Gastroesophageal sphincter (tissue), 4 donors: ENCODE measurements at places on chromosomes 2 and 18. TPM values are rescaled to one million over a fixed set of nuclear protein-coding genes. Genes with fewer than 3 reads are reported as not detected.
A peak's percentile ranks its signal among the peaks of the same experiment; 100 is the strongest.

Gene POTEJ
- total RNA-seq, result not detected

Gene TOGARAM2
- total RNA-seq, result 3.8 TPM

GRCh38 chr2:224850081-224850480, 133.9 kb upstream of the CCDC195 start:
- H3K36me3 ChIP-seq, result no peaks in the 10 kb centered on the region
- no peaks in the 10 kb centered on the region for H3K4me1 ChIP-seq
- no peak overlapping the region for H3K27ac ChIP-seq
- H3K27me3 ChIP-seq, result no peaks in the 10 kb centered on the region

DNA sequence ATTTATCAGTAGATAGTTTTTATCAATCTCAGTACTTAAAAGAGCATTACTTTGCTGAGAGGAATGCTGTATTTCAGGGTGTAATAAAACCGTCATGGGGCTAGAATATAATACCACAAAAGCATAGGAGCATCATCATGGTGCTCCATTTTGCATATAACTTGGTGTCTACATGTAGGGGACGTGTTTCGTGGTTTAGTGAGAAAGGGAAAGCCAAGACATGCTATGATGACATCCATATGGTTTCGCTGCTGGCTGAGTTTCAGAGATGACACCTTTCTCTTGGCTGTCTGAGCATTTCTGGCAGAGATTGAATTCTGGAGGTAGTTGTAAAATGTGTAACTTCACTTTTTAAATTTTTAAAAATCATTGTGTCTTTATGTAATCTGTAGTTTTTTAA, 32.4 kb downstream of the WDR43 start:
- no peaks in the 10 kb centered on the region for H3K27me3 ChIP-seq
- no peak overlapping the region for H3K4me3 ChIP-seq
- H3K36me3 ChIP-seq, result peaks cover 99% of the 10 kb centered on the region
- H3K4me1 ChIP-seq, result no peaks in the 10 kb centered on the region
- ATAC-seq, result no peak

DNA sequence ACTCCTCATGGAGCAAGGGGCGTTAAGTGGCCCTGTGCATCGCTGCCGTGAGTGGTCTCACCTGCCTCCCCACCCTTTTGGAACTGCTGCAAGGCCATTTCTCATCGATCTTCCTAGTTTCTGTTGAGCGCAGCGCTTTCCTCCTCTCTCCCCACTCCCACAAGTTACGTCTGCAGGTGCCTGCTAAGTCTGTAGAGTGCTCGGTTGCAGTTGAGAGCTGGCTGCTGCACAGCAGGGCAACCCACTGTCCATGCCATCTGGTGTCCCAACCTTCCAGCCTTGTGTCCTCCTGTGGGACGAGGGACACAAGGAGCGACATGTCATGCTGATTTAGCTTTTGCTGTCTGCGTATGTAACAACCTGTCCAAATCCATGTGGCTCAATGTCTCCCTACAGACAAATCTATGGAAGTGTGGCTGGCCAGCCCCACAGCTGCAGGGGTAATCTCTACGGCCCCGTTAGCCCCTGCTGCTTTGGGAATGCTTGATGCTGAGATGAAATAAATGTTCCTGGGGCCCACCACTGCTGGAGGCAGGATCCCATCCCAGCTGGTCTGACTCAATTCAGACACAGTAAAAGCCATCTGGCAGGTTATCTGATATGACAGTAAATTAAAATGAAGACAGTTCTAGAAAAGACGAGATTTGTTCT, 68.1 kb upstream of the TCF7L1 start:
- no peaks in the 10 kb centered on the region for H3K4me1 ChIP-seq
- ATAC-seq, result no peak
- H3K4me3 ChIP-seq, result no peak overlapping the region
- H3K27me3 ChIP-seq, result peaks cover 6% of the 10 kb centered on the region
- no peak overlapping the region for H3K27ac ChIP-seq

- no peaks in the 10 kb centered on the region for H3K4me1 ChIP-seq
- H3K27ac ChIP-seq, result no peak overlapping the region
- ATAC-seq, result no peak
- no peak overlapping the region for H3K4me3 ChIP-seq
- H3K27me3 ChIP-seq, result no peaks in the 10 kb centered on the region
Measured at GRCh38 chr2:216888081-216888480, 28.2 kb upstream of the TNP1 start.

GRCh38 chr18:76315722-76316230, 179.3 kb downstream of the ZNF516 start:
- no peak for ATAC-seq
- no peak overlapping the region for H3K4me3 ChIP-seq
- no peaks in the 10 kb centered on the region for H3K36me3 ChIP-seq

DNA sequence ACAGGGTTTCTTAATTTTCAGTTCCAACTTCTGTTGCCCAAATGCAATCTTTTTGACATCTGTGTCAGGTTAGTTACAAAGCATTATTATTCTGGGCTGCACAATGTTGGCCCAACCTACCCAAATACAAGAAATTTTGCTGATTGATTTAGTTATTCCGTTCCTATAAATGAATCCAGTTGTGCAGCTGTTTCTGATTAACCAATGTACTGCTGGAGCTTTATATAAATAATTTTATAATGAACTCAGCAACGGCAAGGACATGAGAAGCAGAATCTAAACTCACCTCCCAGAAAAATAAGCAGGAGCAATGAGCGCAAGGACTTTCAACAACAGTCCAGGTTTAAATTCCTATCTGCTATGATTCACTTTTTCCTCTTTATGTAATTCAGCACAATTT, 76.3 kb upstream of the WIPF1 start:
- no peak overlapping the region for H3K4me3 ChIP-seq
- H3K36me3 ChIP-seq, result no peaks in the 10 kb centered on the region
- H3K27ac ChIP-seq, result no peak overlapping the region
- ATAC-seq, result no peak
- no peaks in the 10 kb centered on the region for H3K4me1 ChIP-seq

DNA sequence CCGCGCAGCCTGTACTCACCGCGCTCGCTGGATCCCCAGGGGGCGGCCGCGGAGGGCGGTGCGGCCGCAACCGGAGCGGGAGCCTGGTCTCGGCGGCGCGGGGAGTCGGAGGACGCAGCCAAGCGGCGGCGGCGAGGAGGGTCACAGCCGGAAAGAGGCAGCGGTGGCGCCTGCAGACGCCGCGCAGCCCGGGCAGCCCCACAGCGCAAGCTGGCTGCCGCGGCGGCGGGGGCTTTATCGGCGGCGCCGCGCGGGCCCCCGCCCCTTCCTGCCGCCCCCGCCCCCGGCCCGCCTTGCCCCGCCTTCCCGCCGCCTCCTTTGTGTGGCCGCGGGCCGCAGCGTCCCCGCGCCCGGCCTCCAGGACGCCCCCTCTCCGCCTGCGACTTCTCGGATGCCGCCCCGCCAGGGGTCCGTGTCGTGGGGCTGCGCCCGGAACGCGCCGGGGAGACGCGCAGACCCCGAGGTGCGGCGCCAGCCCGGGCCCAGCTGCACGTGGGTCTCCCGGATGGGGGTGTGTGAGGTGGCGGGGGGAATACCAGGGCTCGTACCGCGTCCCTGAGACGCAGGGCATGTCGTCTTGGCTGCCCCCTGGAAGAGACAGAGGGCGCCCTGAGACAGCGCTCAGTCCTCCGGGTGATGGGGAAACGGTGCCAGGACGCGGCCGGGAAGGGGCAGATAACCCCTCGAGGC, at the start of gene SERPINE2:
TSS of gene SERPINE2 (minus strand) at position 207 of the 690 bp plus-strand sequence. CDS start 37,386 bp downstream, outside the sequence.
- peak; percentile 55 for ATAC-seq
- H3K4me3 ChIP-seq, result peak within 1 kb of the TSS; percentile 77
- H3K27ac ChIP-seq, result peak within 1 kb of the TSS; percentile 69
- no peaks in the 10 kb centered on the region for H3K36me3 ChIP-seq
- peaks cover 31% of the 10 kb centered on the region for H3K27me3 ChIP-seq

DNA sequence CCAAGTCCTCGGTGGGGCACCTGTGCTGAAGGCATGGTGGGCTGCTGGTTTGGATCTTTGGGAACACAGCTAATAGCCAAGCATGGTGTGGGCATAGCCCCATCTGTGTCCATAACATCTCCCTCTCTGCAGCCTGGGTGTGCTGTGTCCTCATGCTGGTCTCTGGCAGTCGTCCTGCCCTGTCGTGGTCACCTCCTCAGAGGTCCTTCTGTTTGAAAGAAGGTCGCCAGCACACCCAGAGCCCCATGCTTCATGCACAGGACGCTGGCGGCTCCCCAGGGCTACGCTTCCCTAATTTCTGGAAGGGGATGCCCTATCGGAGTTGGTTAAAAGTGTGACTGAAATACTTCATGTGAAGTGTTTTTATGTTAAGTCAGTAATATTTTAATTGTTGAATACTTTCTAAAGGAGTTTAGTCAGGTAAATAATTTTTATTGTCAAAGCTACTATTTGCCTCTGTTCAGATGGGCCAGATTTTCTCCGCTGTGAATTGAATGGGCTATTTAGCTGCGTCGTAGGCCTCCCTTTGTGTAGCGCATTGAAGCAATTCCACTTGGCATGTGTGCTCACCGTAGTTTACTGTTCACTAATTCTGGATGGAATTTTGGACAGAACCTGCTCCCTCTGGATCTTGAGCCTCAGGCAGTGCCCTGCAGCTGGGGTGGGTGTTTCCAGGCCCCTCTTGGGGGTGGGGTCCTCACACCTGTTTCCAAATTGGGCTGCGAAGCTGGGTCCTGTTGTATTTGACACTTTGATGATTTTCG, 81.9 kb downstream of the WDSUB1 start:
- no peak for ATAC-seq
- H3K36me3 ChIP-seq, result no peaks in the 10 kb centered on the region
- peaks cover 33% of the 10 kb centered on the region for H3K4me1 ChIP-seq
- no peak overlapping the region for H3K4me3 ChIP-seq

DNA sequence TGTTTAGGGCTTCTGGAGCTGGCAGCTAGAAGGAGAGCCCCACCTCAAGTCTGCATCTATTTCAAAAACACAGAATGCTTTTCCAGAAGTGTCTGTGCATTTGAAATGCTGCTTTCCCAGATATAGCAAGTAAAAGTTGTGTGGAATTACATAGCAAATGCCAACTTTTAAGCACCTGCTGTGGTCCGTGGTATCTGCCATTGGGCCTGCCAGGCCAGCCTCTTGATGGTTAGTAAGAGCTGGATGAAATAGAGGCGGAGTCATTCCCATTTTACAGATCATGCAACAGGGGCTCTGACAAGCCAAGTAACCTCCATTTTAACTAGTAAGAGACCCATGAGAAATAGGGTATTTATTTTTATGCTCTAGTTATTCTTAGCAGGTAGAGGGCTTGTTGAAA, 61.6 kb downstream of the MGAT5 start:
- ATAC-seq, result no peak
- H3K4me1 ChIP-seq, result no peaks in the 10 kb centered on the region
- no peak overlapping the region for H3K27ac ChIP-seq

DNA sequence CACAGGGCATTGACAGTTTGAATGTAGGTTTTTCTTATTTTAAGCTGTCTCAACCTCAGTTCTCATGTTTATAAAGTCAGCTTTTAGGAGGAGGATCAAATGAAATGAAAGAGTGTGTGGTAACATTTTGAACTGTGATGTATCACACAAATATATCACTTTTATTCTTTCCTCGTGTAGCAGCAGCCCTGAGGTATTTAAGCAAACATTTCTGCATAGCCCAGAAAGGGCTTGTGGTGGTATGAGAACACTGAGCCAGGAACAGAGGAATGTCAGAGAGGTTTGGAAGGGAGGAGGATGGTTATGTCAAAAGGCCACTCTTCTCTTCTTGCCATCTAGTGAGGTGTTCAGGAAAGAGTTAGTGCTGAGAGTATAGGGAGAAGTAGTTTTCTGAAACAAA, 150.2 kb downstream of the PARD3B start:
- H3K4me1 ChIP-seq, result no peaks in the 10 kb centered on the region
- H3K36me3 ChIP-seq, result no peaks in the 10 kb centered on the region
- no peak overlapping the region for H3K4me3 ChIP-seq

DNA sequence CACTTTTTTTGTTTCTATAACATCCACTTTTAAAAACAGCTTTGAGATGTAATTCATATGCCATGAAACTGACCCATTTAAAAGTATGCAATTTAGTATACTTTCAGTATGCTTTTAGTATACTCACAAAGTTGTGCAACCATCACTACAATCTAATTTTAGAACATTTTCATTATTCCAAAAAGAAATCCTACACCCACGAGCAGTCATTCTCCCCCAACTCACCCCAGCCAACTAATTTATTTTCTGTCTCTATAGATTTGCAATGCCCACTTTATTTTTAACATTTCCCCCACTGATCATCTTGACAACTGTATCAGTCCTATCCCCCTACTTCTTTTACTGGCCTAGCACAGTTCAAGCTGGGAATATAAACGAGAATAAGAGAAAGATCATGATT, 39.1 kb downstream of the FAM98A start:
- no peak overlapping the region for H3K4me3 ChIP-seq
- no peak overlapping the region for H3K27ac ChIP-seq
- H3K27me3 ChIP-seq, result no peaks in the 10 kb centered on the region
- ATAC-seq, result no peak
- H3K4me1 ChIP-seq, result no peaks in the 10 kb centered on the region

DNA sequence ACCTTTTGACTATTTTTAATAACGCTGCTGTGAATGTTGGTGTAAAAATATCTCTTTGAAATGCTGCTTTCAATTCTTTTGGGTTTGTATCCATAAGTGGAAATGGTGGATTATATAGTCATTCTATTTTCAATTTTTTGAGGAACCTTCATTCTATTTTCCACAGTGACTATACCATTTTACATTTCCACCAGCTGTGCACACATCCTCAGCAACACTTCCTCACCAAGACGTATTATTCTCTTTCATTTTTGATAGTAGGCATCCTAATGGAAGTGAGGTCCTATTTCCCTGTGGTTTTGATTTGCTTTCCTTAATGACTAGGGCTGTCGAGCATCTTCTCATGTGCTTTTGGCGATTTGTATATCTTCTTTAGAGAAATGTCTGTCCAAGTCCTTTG, 14.8 kb downstream of the CASP10 start:
- no peaks in the 10 kb centered on the region for H3K27me3 ChIP-seq
- H3K4me1 ChIP-seq, result no peaks in the 10 kb centered on the region
- no peak for ATAC-seq
- H3K36me3 ChIP-seq, result no peaks in the 10 kb centered on the region
- H3K4me3 ChIP-seq, result no peak overlapping the region

Gene IL18R1
- 2.8 TPM for total RNA-seq

DNA sequence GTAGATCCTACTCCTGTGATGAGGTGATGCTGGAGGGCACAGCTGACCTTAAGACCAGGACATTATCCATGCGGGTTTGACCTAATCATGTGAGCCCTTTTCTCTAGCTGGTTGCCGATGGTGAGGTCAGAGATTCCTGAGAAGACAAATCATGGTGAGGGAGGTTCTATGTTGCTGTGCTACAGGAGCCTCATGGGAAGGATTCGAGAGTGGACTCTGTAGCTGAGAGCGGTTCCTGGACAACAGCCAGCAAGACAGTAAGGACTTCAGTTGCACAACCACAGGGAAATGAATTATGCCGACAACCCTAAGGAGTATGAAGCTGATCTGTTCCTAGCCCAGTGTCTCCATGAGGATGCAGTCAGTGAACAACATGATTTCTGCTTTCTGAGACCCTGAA, 80.4 kb downstream of the EPB41L3 start:
- peak; percentile 86 for ATAC-seq
- H3K27me3 ChIP-seq, result no peaks in the 10 kb centered on the region
- peak overlapping the region; percentile 24 for H3K27ac ChIP-seq
- H3K36me3 ChIP-seq, result no peaks in the 10 kb centered on the region
- no peaks in the 10 kb centered on the region for H3K4me1 ChIP-seq
